ENCODE measurements at places on chromosomes 4 and X.

GRCh38 chr4:11801466-11802446, 373.1 kb upstream of the HS3ST1 start:
- no peak for DNase-seq

DNA sequence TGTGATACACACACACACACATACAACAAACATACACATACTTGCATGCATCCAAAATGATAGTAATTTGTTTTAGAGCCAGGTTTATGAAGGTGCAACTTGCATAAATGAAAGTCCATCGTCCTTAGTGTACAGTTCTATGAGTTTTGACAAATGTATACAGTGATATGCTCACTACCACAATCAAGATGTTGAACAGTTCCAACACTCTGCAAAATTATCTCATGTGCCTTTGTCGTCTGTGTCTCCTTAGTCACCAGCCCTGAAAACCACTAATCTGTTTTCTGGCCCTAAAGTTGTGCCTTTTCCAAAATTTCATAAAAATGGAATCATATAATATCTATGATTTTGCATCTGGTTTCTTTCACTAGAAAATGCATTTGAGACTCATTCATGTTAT, 67.8 kb upstream of the ANXA3 start:
- DNase-seq: no peak

- DNase-seq: peak; percentile 65
Observed at GRCh38 chrX:19811807-19812604, 75.4 kb downstream of the SH3KBP1 start.

DNA sequence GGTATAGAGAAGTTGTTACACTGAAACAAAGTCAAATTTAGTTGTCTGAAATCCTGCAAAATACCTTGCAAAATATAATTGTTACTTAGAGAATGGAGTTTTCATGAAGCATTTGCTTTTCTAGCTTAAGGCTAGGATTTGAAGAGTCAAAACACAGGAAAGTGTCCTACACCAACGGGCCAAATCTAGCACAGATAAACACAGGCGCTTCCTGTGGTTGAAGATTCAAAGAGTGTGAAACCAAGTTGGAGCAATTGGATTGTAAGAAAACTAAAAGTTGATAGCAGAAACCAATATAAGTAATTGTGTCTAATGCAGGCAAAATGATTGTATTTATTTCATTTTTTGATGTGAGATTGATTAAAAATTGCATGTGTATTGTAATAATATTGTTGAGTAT, 2002.5 kb upstream of the TENM3 start:
- DNase-seq: no peak

DNA sequence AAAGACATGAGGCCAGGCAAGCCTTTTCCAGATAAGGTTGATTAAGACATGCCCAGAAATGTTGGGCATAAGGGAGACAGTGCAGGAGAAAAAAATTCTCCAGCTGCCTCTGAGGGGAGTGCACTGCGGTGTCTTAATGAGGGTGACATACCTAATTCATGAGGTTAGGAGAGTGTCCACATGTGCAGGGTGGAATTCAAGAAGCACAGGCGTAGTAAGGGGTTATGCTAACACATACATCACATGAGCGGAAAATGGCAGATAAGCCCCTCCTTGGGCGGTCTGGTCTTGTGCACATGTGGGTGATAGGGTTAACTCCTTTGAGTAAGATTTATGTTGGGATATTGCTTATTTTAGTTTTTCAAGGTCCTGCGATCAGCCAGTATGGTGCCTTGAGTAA, 122.4 kb downstream of the PHKA2 start:
- DNase-seq: no peak

DNA sequence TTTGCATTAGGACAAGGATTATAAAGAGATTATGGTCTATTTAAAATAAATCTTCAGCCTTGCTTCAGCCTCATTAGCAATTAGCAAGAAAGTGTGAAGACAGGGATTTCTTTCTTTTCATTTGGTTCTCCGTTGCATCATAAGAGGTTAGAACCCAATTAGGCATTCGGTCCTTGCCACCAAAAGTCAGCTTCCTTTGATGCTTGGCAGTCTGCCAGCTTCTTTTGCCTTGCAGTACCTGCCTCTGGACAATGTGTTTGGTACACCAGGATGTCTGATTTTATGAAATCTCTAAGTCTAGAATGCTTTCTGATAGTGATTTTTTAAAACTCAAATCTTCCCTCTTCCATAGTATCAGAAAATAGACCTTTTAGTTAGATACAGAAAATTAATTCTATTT, 12.4 kb downstream of the SMIM20 start:
- no peak for DNase-seq

DNA sequence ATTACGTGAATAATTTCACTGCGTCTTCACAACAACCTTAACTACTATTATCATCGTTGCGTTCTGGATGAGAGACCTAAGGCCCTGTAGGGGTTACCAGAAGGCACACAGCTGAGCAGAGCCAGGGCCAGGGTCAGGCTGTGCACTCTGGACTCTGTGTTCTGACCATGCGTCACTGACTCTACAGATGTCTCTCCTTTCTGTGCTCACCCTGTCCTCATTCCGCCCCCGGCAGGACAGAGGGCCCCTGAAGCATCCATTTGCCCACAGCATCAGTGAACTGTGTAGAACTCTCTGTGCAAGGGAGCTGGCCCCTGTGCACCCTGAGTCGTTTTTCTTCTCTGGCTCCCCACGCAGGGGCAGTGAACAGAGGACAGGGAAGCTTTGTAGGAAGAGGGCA, 21.3 kb downstream of the GPKOW start:
- DNase-seq: no peak

DNA sequence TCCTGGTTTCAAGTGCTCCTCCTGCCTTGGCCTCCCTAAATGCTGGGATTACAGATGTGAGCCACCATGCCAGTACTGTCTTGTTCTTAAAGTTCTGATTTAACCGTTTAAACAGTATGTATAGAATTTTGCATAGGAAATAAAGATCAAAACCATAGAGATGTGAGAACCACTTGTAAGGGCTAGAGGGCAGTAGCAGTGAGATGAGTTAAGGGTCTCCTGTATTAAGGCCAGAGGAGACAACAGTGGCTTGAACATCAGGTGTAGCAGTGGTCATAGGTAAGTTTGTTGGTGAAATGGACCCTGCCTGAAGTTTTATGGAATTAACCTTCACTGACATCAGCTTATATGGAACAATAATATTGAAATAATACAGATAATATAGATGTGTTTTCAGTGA, 155.7 kb downstream of the SLC4A4 start:
- no peak for DNase-seq

GRCh38 chr4:118390121-118390520, 37.3 kb upstream of the PRSS12 start:
- no peak for DNase-seq

- peak; percentile 2 for DNase-seq
Observed at GRCh38 chrX:15299941-15300851, 15.2 kb downstream of the ASB11 start.

DNA sequence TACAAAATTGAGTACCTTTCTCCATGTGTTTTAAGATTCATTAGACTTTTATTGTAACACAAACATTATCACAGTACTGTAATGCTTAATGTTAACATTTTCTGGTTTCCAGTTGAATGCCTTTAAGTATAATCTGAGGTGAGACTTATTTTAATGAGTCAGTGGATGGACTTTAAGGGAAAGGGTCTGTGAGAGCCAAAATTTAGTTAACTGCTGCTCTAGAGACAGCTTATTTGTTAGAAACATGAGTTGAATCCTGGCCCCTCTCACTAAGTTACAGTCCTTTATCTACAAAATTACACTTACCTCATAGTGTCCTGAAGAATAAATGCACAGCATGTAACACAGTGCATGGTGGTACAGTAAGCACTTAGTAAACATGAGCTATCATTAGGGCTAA, 66.0 kb downstream of the PGRMC2 start:
- no peak for DNase-seq

DNA sequence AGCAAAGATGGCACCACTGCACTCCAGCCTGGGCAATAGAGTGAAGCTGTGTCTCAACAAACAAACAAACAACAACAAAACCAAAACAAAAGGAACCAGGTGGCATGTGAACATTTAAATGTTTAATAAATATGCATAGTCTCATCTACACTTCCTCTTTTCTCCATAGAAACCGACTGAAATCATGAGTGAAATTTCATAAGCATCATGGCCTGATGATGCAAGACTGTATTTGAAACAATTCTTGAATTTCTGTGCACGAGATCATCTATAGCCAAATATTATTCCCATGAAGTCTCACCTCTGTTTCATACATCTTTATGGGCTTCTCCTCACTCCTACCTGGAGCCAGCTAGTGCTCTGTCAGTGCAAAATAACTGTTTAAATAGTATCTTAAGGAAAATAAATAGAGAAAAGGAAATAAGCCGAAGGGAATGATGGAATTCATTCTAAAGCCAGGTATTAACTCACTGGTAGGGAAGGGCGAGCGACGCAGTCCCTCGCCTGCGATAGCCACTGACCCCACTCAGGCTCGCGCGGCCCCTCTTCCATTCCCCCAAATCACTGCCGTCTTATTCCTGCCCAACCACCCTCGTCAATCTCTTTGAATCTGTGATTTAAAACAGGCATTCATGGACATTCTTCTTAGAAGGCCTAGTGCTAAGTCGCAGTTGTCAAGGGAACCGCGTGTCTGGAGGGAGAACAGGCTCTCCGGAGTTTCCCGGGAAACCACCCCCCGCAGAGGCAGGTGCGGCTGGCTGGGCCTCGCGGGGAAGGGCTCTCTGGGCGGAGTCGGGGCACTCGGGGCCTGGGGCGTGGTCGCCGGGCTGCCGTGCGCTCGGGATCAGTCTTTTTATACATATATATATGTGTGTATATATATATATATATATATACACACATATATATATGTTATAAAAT, 52.4 kb upstream of the TRIM2 start:
- peak; percentile 73 for DNase-seq

DNA sequence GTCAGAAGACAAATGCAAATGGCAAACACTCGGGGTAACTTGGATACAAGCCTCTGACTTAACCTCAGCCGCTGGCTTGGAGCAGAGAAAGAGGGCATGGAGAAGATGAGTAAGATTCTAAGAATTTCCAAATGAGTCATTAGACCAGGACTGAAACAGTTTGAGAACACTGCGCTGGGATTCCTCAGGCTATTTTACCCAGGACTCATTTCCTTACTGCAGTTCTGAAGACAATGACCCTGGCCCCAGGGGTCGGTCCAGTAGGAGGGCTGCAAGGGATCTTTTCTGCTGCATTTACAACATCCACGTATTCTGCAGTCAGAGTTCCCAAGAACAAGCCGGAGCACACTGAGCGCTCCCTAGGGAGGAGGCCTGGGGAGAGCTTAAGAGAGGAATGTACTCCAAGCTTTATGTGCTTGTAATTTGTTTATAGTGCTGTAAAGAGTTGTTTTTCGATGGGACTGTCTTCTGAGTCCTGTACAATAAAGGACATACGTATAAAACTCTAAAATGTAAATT, 27.3 kb upstream of the SORBS2 start:
- peak; percentile 78 for DNase-seq

- DNase-seq: no peak
Observed at GRCh38 chr4:128444544-128445302, 157.1 kb upstream of the PGRMC2 start.

DNA sequence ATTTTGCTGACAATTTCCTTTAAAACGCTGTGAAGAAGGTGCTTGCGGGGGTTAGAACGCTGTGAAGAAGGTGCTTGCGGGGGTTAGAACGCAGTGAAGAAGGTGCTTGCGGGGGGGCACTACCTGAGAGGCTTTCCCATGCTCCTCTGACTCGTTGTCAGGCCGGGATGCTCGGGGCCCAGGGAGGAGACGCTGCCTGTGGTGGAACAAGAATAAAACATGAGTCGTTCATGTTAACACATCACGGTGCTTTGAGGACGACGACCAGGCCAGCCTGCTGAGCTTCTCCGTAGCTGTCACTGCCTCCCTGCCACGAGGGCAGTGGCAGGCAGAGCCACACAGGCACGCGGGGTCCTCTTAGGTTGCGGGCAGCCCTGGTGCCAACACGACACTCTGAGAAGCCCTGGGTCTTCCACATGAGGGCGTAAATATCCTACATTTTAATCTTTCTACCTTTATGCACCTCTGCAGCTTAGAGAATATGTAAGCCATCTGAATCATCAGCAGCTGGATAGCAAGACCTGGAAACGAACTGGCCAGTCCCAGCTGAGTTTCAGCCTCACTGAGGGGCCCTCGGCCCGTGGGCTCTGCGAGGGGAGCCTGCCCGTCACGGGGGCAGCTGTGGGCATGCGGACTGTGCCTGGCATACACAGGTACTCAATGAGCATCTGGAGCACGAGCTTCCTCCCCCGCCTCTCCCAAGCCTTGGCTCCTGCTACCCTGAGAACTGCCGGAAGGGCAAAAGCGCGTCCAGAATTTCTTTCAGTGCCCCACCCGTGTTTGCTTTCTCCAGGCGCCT, 47.0 kb downstream of the FGFRL1 start:
- no peak for DNase-seq

DNA sequence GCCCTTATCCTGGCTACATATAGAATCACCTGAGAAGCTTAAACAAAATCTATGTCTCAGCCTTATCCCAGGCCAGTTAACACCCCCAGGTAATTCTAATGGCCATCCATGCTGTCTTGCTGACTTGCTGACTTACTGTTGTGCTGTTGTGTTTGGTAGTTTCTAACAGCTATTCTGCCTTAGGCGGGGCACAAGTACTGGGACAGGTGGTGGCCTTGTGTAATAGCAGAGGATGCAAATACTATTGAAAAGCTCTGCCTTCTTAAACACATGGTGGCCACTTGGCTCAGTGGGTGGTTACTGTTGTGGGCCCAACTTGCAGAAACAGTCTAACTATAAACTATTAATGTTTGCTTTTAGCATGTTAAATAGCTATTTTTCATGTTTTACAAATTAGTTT, 56.2 kb downstream of the CDS1 start:
- no peak for DNase-seq

GRCh38 chrX:17521871-17522693, 147.1 kb downstream of the NHS start:
- DNase-seq: peak; percentile 35

DNA sequence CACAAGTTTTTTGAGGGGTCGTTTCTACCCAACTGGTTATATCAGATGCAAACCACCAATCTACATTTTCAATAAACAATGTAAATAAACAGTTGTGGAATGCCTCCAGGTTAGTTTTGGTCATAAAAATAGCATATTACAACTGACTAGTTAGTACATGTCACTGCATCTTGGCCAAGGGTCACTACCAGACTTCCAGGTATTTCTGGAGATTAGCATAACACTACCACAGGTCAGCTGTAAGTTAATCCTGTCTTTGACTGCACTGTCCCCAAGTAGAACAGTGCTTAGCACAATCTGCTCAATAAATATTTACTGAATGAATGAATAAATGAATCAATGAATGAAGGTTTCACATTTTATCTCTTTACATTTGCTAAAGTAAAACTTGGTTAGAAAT, 64.4 kb downstream of the TBC1D19 start:
- DNase-seq: no peak

- DNase-seq: no peak
Observed at GRCh38 chrX:45143455-45143854, 57.2 kb downstream of the DIPK2B start.

DNA sequence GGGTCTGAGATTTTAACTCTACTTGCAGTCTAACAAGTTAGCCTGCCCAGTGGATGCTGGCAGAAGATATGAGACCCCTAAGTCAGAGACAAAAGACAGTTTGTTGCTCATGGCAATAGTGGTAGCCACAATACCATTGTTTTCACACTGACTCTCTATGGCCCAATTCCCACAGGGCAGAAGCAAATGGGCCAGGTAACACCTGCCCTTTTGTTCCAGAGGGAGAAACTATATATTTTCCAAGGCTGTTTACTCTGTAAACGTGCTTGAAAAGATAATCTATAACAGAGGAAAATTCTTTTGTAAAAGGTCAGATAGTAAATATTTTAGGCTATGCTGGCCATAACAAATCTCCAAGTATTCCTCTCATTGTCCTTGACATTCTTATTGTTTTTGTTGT, 57.2 kb upstream of the NPNT start:
- no peak for DNase-seq
